Mesothelial cell of epicardium (in vitro differentiated cells): ENCODE measurements at places on chromosomes 4 and X. TPM values are rescaled to one million over a fixed set of nuclear protein-coding genes. Genes with fewer than 3 reads are reported as not detected.

GRCh38 chr4:144302704-144303536 lies 162.4 kb upstream of the GYPA start:
- H3K27me3 ChIP-seq = no peaks in the 10 kb centered on the region
- H3K4me3 ChIP-seq = no peak overlapping the region

- DNase-seq = no peak
- no peaks in the 10 kb centered on the region for H3K27me3 ChIP-seq
- no peaks in the 10 kb centered on the region for H3K36me3 ChIP-seq
- peak overlapping the region; percentile 89 for H3K4me3 ChIP-seq
- peaks cover 9% of the 10 kb centered on the region for H3K4me1 ChIP-seq
Observed at GRCh38 chrX:65035446-65035770, 59.2 kb upstream of the ZC4H2 start.

DNA sequence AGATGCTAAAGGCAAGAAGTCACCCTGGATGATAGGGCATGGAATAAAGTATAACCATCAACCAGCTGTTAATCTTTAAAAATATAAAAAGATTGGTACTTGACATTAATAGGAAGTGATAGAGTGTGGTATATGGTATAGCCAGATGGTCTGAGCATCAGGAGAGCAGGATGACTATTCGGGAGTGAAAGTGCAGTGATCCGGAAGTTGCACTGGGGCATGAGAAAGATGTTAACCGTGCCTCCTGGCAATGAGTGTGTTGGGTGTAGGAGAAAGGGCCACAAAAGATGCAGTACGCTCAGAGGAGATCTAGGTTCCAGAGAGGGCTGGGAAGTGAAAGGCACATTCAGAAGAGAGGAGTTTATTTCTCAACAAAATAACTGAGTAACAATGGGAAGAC lies 65.0 kb downstream of the TSPAN7 start:
- no peak for DNase-seq
- no peak overlapping the region for H3K4me3 ChIP-seq
- H3K27ac ChIP-seq = no peak overlapping the region
- no peaks in the 10 kb centered on the region for H3K36me3 ChIP-seq

DNA sequence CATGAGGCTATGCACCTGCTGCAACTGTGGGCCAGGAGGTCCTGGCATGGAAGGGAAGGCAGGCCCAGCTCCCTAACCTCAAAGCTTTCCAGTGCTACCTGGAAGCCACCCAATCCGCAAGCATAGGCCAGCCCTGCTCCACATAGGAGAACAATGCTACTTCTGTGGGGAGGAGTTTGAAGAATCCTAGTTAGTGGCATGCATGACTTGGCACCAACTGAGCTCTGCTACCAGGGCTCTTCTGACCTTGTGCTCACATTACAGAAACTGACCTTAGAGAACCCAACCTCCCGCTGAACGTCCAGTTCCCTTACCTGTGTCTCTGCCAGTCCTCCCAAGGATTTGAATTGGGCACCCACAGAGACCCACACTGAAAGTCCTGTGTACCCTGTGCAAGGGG lies 58.8 kb downstream of the USP46 start:
- H3K27me3 ChIP-seq = no peaks in the 10 kb centered on the region
- peaks cover 53% of the 10 kb centered on the region for H3K36me3 ChIP-seq
- H3K4me1 ChIP-seq = peaks cover 30% of the 10 kb centered on the region

- H3K4me3 ChIP-seq = no peak overlapping the region
- H3K27ac ChIP-seq = no peak overlapping the region
- peaks cover 8% of the 10 kb centered on the region for H3K36me3 ChIP-seq
- no peaks in the 10 kb centered on the region for H3K4me1 ChIP-seq
Observed at GRCh38 chrX:131366407-131366806, 77.3 kb upstream of the IGSF1 start.

DNA sequence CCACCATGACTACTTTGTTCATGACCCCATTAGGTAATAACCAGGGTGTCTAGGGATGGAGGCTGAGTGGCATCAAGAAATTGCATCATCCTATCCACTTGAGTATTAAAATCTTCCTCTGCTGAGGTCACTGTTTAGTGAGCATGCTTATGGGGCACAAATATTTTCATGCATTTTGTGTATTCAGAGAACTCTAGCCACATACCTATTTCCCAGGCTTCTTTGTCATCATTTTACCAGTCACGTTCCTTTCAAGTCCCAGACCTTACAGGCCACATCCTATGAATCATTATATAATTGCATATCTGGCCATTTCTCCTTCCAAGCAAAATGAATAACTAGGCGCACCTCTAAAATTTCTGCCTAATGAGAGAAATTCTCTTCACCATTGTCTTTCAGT lies 1882.9 kb upstream of the AGA start:
- no peak for DNase-seq
- H3K36me3 ChIP-seq = no peaks in the 10 kb centered on the region
- no peaks in the 10 kb centered on the region for H3K27me3 ChIP-seq

Gene POLA1
- total RNA-seq = 30.4 to 33.5 TPM (median 31.6 TPM) in 3 replicates

Gene GPC4
- 43.4 to 46.9 TPM (median 44.8 TPM) in 3 replicates for total RNA-seq

Gene RASL11B
- total RNA-seq = 22.7 to 26.1 TPM (median 24.7 TPM) in 3 replicates

Gene TSPAN7
- total RNA-seq = 9.0 to 11.8 TPM (median 10.1 TPM) in 3 replicates
